Stimulated activated CD8-positive, alpha-beta memory T cell treated with anti-CD3 and anti-CD28 coated beads, Interleukin-4, amount 100 ng/mL, for 4 hours (primary cell): ENCODE measurements at places on chromosomes 13 and 19.

DNA sequence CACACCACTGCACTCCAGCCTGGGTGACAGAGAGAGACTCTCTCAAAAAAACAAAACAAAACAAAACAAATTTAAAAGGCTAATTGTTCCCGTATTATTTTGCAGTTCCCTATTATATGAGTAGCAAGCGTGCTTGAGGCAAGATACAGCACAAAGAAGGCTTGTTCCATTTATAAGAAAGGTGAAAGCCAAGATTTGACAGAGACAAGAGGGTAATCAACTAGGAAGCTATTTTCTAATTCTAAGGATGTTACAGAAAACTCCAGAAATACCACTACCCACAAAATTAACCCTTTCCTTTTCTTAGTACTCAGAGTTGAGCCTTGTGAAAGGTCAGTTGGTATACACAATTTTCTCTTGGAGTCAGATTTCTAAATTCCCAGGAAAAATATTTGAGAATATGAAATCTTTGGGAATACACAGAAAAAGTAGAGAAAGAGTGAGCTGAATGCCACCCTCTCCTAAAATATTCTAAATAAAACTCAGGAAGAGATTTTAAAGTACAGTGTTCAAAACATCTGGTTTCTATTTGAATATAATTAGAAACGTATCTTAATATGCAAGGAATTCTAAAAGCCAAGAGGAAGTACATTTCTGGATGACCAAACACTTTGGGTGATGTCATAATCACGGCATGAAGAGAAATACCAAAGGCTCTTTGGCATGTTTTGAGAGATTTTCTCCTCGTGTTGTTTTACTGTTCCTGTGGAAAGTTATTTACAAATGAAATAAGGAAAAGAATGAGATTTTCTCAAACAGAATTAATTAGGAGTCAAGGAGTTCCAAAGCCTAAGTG is 63.0 kb upstream of the FLT1 start:
- no peak for DNase-seq

DNA sequence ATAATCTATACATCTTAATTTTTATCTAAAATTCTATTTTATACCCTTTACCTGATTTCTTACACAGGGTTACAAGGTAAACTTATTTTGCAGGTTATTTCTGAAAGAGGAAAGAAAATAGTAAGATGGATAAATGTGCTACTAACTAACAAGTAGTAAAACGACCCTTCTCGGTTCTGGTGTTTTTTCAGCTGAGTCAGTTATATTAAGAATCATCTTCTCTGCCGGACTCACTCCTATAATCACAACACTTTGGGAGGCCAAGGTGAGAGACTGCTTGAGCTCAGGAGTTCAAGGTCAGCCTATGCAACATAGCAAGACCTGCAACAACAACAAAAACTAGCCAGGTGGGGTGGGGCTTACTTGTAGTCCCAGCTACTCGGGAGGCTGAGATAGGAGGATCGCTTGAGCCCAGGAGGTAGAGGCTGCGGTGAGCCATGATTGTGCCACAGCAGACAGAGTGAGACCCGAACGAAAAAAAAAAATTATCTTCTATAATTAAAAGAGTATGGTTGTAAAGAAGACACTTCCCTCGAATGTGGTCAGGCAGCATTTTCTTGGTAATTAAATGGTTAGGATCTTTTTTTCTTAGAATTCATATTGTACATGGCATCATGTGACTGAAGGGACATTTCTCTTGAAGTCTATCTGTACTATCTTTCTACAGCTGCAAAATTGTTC is 27.9 kb upstream of the RCBTB2 start:
- no peak for DNase-seq

DNA sequence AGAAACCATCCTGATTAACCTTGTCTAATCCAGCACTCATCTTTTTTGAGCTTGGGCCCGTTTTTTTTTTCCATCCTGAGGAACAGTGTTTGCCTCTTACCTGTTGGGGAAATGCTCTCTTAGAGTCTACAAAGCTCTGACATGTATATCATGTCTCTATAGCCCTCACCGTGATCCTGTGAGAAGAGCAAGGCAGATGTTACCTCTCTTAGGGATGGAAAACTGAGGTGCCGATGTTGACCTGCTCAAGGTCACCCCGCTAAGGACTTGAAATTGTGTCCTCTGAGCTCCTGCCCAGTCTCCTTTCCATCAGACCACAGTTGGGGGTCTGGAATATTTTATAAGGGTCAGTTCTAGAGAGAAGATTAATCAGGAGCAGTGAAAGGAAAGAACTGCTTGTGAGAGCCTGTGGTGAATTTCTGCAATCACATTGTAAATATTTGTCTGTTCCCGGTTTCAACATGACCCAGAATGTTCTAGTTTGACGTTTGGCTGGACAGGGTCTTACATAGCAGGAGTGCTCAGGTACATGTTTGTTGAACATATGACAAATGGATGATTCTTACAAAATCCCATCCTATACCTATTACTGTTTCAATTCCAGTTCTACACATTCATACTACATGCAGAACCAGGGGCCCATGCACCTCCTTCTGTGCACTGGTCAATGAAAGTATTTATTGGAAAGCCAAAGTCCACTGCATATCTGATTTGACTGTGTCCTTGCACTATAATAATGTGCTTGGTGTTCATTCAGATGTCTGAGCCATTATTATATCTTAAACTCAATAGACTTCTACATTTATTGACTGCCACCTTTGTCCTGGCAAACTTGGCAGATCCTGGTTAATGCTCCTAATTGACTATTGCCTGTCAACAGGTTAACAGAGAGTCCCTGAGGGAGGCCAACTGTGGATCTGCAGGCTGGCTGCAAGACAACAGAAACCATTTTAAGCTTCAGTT is 12.1 kb downstream of the SLC25A15 start:
- DNase-seq, result no peak

GRCh38 chr19:33430674-33431277 is 57.3 kb downstream of the CEBPG start:
- no peak for DNase-seq

- DNase-seq, result no peak
Measured at GRCh38 chr19:53019684-53020083, 6.0 kb downstream of the ERVV-1 start.

- DNase-seq, result no peak
Measured at GRCh38 chr13:26221399-26221720, 754 bp downstream of the RNF6 start.

GRCh38 chr13:76879883-76880270 is 6.3 kb downstream of the KCTD12 start:
- no peak for DNase-seq
